Cortex of kidney (tissue), 1 donor: ENCODE measurements at places on chromosomes 12 and 14.

DNA sequence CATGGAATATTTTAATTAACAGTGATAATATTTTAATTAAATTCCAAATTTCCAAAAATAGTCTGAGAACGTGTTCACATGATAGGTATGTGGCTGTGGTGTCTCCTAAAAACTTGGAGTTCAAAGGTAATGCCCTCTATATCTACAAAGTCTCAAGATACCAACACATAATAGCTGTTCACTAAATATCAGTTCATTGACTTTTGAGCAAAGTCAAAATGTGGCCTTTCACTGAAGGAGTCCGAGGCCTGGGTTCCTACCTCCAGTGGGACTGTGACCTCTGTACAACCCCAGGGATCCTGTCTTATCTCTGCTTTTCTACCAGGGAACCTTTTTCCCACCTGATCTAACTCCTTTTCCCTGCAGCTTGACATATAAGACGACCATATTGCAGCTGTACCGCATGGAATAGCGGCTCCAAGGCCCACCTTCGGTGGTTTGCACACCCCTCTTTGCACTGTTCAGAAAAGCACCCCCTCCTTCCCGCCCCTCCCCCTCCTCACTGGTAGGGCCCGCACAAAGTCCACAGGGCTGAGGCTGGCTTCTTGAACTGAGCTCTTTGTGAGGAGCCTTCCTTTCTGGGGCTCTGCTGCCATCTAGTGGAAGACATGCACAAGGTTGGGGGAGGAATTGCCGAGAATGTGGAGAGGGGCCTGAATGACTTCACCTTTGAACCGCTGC lies 3.1 kb downstream of the CCND2 start:
- DNase-seq: no peak

GRCh38 chr14:88384718-88385117 lies 739 bp upstream of the SPATA7 start:
- DNase-seq: no peak

DNA sequence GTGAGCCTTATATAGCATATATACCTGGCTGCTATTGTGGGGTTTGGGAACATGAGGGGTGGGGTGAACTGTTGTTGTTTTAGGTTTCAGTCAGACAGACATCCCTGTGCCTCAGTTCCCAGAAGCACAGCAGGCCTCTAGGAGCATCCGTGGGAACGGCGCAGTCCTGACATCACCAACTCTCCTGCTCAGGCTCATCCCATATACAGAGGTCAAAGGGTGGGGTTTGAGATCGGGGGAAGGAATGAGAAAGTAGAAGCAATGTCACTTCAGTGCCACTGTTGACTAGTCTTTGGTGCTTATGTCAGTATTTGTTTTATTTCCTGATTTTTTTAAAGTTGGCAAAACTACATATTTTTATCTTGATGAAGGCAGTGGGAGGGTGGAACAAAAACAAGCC lies 43.1 kb upstream of the A2ML1 start:
- DNase-seq: no peak

DNA sequence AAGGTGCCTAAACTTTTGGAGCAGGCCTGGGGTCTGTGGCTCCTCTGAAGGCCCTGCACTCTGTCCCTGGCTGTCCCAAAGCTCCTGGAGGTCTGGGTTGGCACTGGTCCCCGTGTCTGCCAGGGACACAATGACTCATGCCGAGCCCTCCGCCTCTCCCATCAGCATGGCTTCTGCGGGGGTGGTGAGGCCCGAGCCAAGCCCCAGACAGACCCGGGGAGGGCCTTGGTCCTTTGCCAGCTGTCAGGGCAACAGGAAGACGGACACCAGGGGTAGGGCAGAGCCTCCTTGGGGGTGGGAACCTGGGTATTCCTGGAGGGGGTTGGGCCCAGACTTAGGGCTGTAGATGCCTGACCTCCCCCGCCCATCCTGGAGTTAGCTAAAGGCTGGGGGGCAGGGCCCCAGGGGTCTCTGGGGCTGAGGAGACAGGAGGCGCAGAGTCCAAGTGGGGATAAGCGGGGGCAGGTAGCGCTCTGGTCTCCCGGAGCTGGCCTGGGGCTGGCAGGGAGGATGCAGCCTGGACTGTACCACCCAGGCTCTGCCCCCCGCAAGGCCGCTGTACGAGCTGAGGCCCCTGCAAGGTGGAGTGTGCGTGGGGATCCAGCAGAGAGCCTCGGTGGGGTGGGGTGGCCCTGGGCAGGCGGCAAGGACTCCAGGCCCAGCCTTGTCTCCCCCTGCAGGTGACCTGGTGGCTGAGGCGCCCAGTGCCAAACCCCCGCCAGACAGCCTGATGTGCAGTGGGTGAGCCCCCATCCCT lies 16.4 kb upstream of the PUS1 start:
- DNase-seq: no peak

- DNase-seq: no peak
Observed at GRCh38 chr12:25937096-25937495, 21.4 kb upstream of the RASSF8 start.
